Lower lobe of right lung (tissue), 2 donors: ENCODE measurements at places on chromosomes 5 and 9.
A peak's percentile ranks its signal among the peaks of the same experiment; 100 is the strongest.

DNA sequence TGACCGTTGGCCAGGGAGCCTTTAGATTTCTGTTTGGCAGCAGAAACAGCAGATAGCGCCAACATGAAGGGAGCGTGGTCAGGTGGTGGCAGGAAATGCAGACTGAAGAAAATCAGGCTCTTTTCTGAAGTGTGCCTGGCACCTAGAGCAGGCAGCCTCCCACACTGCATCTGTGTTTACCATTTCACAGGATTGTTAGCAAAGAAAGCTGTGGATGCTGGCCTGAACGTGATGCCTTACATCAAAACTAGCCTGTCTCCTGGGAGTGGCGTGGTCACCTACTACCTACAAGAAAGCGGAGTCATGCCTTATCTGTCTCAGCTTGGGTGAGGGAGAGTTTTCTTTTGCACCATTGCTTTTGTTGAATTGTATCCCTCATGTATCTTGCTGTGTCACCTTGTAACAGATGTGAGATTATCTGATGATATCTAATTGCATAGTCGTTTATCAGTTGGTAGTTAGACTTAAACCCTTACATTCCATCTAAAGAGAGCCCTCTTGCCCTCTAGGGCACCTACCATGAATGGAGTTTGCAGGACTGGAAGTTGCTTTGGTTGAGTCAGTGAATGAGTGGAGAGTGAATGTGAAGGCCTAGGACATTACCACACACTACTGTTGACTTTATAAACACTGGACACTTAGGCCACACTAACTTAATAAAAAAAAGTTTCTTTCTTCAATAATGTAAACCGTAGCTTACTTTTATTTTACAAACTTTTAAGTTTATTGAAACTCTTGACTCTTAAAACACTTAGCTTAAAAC, 42.8 kb downstream of the ACO1 start:
- no peaks in the 10 kb centered on the region for H3K27me3 ChIP-seq
- DNase-seq, result no peak
- peaks cover 87% of the 10 kb centered on the region for H3K36me3 ChIP-seq
- H3K27ac ChIP-seq, result peak overlapping the region; percentile 0

GRCh38 chr9:102209176-102209575, 470.7 kb upstream of the GRIN3A start:
- H3K27me3 ChIP-seq, result no peaks in the 10 kb centered on the region
- no peak for DNase-seq
- no peaks in the 10 kb centered on the region for H3K4me1 ChIP-seq

GRCh38 chr5:165885623-165886350, 2380.4 kb downstream of the MAT2B start:
- no peaks in the 10 kb centered on the region for H3K27me3 ChIP-seq
- no peak for DNase-seq
- no peaks in the 10 kb centered on the region for H3K36me3 ChIP-seq
- H3K4me1 ChIP-seq, result no peaks in the 10 kb centered on the region
- no peak overlapping the region for H3K4me3 ChIP-seq

DNA sequence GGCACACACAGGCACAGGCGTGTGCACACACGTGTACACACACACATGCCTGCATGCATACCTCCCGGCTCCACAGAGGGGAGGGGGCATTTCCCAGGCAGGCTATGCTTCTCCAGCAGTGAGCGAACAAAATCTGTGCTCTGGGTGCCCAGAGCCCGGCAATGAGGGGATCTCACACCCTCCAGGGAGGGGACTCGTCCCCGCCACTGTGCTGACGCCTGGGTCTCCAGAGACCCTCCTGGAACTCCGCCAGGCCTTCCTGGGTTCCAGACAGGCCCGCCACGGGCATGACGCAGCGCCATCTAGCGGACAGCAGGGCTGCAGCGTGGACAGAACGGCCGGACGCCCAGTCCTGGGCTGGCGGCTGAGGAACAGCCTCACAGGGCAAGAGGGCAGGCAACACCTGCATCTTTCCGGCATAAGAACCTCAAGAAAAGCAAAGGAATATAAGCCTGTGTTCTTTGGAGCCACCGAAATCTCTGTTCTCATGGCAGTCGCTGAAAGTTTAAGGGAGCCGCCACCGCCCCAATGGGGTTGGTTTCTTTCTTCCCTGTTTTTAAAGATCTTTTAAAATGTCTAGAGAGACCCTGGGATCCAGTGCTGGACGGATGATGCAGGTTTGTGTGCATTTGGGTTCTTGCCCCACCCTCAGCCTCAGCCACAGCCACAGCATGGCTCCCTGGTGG, 135.6 kb upstream of the PPP1R26 start:
- peaks cover 4% of the 10 kb centered on the region for H3K4me1 ChIP-seq
- no peaks in the 10 kb centered on the region for H3K36me3 ChIP-seq
- H3K27me3 ChIP-seq, result peaks cover 34% of the 10 kb centered on the region
- peak; percentile 74 for DNase-seq
- no peak overlapping the region for H3K4me3 ChIP-seq
- no peak overlapping the region for H3K27ac ChIP-seq

GRCh38 chr9:36597412-36598178, 24.9 kb downstream of the MELK start:
- H3K4me3 ChIP-seq, result no peak overlapping the region
- no peaks in the 10 kb centered on the region for H3K36me3 ChIP-seq
- no peak for DNase-seq
- no peaks in the 10 kb centered on the region for H3K4me1 ChIP-seq
- H3K27ac ChIP-seq, result no peak overlapping the region
